ENCODE measurements at places on chromosomes 5 and 9. TPM values are rescaled to one million over a fixed set of nuclear protein-coding genes. Genes with fewer than 3 reads are reported as not detected.
A peak's percentile ranks its signal among the peaks of the same experiment; 100 is the strongest.

Gene OGN
- total RNA-seq = not detected

Gene AGXT2
- total RNA-seq = not detected

DNA sequence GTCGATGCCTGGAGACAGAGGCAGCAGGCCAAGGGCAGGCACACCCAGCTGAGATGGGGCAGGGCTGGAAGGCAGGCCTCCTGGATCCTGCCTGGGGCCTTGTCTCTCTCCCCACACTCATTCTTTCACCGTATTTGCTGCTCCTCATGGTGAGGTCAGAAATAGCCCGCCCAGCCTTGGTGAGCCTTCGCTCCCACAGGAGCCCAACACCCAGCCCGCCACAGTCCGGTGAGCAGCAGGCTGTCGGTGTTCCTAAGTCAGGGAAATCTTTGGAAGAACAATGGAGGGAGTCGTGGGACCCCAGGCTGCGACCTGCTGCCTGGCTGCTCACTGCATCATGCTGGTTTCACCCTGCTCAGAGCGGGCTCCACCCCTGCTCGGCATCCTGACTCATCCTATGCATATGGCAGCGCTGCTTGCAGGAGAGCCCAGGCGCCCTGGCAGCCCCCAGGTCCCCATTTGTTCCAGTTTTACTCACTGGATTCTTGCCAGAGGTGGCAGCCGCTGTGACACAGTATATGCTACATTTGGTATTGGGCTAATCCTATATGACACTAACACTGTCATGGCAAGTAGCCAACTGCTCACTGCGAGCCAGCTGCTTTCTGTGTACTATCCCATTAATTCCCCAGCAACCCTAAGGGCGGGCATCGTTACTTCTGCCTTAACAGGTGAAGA lies 53.2 kb upstream of the NCS1 start:
- DNase-seq = no peak

GRCh38 chr5:142931896-142932686 lies 161.9 kb downstream of the ARHGAP26 start:
- DNase-seq = no peak

- no peak for DNase-seq
Measured at GRCh38 chr5:164721656-164722055, 1216.2 kb downstream of the MAT2B start.

DNA sequence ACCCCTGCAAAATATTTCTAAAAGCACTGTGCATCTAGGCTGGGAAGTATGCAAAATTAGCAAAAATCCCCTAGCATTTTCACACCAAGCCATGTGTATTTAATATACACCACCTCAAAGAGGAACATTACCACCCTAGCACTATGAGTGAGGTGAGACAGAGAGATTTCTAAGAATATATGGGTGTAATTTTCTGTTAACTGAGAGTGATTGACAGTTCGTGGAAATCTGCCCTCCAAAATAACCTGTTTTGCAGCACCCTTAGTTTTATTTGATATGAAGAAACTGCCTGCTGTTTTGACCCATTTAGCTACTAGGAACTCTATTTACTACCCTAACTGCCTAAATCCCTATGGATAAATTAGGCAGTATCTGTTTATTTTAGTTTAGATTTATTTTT lies 64.2 kb upstream of the CDKN2B start:
- DNase-seq = no peak

DNA sequence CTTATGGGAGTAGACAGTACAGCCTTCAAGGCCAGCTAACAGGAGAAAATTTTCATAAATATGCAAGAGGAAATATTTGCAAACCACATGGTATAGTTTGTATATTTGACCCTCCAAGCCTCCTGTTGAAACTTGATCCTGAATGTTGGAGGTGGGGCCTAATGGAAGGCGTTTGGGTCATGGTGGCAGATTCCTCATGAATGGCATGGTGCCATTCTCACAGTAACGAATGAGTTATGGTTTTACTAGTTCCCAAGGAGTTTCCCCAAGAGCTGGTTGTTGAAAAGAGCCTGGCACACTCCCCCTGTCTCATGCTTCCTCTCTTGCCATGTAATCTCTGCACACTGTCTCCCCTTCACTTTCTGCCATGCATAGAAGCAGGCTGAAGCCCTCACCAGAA lies 3.3 kb upstream of the PAIP1 start:
- DNase-seq = no peak

DNA sequence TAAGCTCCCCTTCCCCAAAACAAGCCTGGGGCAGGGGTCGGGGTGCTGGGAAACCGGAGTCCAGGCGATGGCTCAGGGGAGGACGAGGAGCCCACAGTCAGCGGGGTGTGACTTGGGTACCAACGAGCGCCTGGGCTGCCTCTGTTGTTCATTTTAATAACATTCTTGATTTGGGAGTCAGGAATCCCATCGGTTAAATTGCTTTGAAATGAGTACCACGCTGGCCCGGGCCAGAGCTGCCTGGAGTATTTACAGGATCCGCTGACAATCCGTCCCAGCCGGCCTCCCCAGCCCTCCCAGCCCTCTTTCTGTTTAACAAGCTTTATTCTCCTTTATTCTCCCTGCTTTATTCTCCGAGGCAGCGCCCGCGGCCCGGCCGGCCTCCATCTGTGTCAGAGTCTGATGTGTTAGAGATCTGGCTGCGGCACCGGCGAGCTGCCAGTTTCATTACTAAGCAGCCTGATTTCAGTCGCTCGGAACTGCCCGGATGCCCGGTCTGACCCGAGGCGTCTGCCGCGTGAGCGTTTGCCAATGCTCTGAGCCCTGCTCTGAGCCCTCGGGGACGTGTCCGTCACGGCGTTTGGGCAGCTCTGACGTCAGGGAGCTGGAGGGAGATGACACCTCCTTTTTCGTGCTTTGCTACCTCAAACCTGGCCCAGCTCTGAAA lies 16.5 kb upstream of the QRFP start:
- DNase-seq = peak; percentile 71

DNA sequence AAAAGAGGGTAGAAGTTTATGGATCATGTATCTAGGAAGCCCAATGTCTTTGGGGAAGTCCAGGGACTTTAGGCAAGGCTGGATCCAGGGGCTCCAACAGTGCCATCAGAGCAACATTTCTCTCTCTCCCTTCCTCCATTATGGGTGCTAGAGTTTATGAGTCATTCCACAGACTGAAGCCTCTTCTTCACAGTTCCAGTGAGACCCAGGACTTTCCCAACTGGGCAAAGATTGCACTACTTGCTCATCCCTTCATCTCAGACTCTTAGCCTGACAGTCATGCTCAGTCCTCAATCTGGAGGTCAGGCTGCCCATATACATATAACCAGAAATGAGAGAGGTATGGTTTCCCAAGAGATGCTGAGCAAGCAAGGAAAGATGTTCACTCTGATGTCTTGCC lies 110.7 kb downstream of the FEM1C start:
- DNase-seq = no peak

DNA sequence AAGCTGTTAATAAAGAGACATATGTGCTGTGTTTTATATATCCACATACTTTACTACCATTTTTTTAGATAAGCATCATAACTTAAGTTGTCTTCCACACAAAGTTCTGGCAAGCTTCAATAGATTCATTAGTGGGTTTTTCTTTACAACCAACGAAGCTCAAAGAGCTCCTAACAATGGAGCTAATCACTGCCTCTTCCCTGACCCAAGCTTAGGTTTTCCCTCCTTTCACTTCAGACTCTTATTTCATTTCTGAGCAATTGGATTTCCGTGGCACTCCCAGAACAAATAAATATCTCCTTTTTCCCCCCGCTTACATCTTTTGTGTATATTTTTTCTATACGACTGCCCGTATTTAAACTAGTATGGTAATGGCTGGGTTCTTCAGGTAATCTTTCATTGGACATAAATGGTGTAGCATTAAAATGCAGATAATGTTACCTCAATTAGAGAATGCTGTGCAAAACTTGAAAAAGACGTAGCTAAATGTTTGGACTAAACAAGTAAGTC lies 275.5 kb upstream of the TMEM161B start:
- DNase-seq = no peak

GRCh38 chr5:95768731-95769130 lies 37.6 kb downstream of the RHOBTB3 start:
- no peak for DNase-seq

DNA sequence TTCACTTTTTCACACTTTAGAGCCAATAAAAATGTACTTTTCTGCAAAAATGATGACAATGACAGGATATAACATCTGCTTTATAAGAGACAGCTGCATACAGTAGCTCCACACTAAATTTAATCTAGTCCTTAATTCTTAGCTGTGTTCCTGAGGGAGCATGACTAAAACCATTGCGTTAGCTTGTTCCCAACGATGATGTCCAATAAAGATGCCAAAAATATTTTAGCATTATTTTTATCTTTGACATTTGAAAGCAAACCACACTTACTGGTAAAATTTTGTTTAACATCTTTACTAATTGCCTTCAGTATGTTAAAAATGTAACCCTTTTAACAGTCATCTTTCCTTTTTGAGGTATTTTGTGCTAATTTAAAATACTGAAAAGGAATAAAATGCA lies 382.7 kb downstream of the CHSY3 start:
- DNase-seq = no peak

DNA sequence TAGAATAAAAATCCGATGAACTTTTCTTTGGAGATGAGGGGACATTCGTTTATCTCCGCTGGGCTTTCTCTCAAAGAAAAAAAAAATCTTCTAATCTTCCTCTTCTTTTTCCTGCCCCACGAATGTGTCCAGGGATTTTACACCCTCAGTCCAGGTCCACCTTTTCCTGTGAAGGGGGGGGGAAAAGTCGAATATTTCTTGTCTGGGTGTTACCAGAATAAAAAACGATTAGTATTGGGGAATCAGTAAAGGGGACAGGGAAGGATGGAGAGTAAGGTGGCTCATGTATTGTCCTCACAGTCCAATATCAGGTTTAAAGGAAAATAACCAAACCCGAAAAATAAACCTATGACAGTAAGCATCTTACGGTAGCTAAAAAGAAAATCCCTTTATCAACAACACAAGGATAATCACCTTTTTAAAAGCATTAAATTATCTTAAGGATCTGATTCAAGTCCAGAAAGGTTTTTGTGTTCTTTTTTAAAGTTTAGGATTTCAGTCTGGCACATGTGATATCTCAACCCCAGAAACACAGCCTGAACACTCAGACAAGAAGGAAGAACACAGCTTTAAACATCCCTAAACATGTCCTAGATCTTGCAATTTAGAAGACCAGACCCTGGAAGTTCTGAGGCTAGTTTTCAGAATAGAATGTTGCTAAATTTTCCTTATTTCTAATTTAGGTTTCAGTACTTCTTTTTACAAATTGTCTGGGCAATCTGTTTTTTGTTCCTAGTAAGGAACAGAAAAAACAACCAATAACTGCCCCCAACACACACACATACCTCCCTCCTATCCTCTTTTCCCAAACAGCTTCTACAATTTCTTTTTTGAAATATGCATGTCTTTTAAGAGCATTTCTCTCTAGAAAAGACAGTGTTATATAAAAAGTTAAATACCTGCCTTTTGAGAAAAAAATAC lies 1.2 kb downstream of the ZNF608 start:
- no peak for DNase-seq
